ENCODE measurements at places on chromosomes 7 and 10.

- DNase-seq: no peak
Measured at GRCh38 chr7:156618780-156619367, 21.7 kb upstream of the RNF32 start.

GRCh38 chr10:131127610-131128009, 183.9 kb downstream of the TCERG1L start:
- DNase-seq: no peak

- no peak for DNase-seq
Measured at GRCh38 chr7:1592299-1592871, 22.6 kb upstream of the PSMG3 start.

DNA sequence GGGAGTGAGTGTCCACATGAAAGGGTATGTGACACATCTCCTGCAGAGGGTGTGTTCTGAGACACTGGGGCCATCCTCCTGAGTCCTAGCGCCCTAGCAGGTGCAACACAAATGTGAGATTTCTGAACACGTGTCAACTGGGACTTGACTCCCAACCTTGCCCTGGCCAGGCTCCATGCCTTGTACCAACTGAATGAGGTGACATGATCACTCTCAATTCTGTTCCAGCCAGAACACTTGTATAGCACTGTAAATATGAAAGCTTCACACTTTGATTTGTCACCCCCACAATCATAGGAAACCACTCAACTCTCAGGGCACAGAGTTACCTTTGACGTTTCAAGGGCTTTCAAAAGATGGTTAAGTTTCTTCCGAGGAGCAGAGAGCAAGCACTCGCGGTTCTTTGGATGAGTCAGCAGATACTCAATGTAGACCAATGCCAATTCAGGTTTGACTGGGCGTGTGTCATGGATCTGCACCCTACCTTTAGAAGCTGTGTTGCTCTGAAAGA, 48.6 kb downstream of the NCAPG2 start:
- DNase-seq: no peak

DNA sequence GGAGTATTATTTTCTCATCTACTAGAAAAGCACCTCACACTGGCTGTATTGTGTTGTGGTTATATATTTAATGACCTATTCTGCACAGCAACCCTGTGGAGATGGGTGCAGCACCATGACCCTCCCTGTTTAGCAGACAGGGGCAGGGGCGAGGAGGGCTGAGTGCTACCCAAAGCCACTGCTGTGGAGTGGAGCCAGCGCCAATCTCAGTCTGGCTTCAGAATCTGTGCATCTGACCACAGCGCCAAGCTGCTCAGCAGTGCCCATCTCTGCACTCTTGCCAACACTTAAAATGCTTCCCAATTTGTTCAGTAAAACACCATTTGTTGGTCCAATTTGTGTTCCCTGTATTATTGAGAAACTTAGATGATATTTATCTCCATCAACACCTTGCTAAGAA, 239.1 kb downstream of the ZMYND11 start:
- DNase-seq: no peak

GRCh38 chr10:133013463-133013862, 71.1 kb upstream of the CFAP46 start:
- DNase-seq: no peak

DNA sequence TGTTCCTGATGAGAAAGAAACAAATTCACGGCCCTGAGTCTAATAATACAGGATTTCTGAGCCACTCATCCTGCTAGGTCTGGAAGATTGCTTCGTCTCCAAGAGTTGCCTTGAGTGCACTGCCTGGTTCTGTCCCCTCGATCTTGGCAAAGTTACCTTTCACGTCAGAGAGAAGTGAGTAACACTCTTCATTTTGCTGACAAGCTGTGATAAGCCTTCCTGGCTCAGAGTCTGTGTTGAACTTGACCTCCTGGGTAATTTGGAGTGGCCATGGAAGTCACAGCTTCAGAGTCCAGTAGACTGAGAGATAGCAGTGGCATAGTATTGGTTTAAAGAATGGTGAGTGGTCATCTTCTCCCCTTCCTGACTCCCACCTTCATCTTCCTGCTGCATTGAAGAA, 64.7 kb upstream of the LRGUK start:
- DNase-seq: no peak

- no peak for DNase-seq
Measured at GRCh38 chr10:93513091-93513490, 16.7 kb downstream of the CEP55 start.

GRCh38 chr10:29749150-29749549, 114.4 kb upstream of the SVIL start:
- no peak for DNase-seq

DNA sequence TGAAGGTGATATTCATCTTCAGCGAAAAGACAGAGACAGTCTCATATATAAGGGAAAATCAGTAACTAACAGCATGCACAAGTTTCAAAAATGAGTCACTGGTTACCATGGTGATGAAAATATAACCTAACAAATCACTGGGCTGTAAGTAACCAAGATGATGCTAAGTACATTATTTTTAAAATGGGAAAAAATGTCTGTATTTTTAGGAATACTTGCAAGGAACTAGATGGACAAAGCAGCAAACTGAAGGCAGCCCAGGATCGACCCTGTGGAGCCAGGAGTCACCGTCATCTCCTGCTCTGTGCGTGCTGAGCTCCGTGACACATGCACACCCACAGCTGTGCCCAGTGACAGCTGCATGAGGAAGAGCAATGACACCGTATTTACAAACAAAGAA, 137.3 kb downstream of the ELMO1 start:
- no peak for DNase-seq

- no peak for DNase-seq
Measured at GRCh38 chr10:33805831-33806230, 471.4 kb upstream of the NRP1 start.

DNA sequence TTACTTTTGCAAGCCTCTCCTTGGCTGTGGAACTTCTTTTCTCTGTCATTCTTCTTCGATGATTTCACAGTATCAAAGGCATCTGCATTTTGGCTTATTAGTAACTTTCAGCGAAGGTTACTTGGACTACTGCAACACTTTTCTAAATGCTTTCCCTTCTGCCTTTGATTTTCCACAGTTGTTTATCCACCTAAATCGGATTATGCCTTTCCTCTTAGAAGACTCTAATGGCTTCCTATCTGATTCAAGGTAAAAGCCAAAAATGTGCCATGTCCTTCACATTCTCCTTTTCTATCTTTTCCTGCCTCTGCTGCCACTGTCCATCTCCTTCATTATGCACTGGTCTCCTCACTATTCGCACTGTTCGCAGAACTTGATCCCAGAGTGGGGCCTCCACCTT, 1606.3 kb upstream of the LRRTM3 start:
- no peak for DNase-seq

All from effector memory CD8-positive, alpha-beta T cell (primary cell).